ENCODE measurements at places on chromosomes 2 and 18. TPM values are rescaled to one million over a fixed set of nuclear protein-coding genes. Genes with fewer than 3 reads are reported as not detected.

The GALNT13 gene
- 0.17 TPM for total RNA-seq

The FAM237A gene
- not detected for total RNA-seq

The SATB2 gene
- 13.9 TPM for total RNA-seq

The CFC1 gene
- not detected for total RNA-seq

The FAM161A gene
- total RNA-seq: 2.6 TPM

The LHCGR gene
- total RNA-seq: not detected

The IL36A gene
- total RNA-seq: not detected

The IL36B gene
- total RNA-seq: not detected

The FBXO11 gene
- total RNA-seq: 61.4 TPM

The CCDC141 gene
- total RNA-seq: 0.17 TPM

The TBR1 gene
- not detected for total RNA-seq

The FAM124B gene
- total RNA-seq: not detected

The TRIM43 gene
- total RNA-seq: not detected

The SKA1 gene
- 1.0 TPM for total RNA-seq

The TUBA4B gene
- not detected for total RNA-seq
